Thymus (tissue), 14 donors: ENCODE measurements at places on chromosomes 3 and 15. TPM values are rescaled to one million over a fixed set of nuclear protein-coding genes. Genes with fewer than 3 reads are reported as not detected.

DNA sequence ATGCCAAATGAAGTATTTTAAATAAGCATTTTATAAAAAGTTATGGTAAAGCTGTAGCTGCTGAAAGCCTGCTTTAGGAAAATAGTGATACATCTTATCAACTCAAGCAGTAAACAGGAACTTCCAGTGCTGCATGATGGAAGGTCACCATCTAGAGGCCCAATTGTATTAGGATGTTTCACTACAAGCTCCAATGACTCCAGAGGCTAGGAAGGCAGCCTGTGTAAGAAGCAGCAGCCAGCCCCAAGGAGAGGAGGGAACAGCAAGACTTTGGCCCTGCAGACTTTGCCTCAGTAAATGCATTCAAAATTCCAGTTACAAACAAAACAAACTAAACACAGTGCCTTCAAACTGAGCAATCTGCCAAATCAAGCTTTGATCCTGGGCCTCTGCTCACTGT is 32.1 kb downstream of the ILDR1 start:
- DNase-seq = no peak

DNA sequence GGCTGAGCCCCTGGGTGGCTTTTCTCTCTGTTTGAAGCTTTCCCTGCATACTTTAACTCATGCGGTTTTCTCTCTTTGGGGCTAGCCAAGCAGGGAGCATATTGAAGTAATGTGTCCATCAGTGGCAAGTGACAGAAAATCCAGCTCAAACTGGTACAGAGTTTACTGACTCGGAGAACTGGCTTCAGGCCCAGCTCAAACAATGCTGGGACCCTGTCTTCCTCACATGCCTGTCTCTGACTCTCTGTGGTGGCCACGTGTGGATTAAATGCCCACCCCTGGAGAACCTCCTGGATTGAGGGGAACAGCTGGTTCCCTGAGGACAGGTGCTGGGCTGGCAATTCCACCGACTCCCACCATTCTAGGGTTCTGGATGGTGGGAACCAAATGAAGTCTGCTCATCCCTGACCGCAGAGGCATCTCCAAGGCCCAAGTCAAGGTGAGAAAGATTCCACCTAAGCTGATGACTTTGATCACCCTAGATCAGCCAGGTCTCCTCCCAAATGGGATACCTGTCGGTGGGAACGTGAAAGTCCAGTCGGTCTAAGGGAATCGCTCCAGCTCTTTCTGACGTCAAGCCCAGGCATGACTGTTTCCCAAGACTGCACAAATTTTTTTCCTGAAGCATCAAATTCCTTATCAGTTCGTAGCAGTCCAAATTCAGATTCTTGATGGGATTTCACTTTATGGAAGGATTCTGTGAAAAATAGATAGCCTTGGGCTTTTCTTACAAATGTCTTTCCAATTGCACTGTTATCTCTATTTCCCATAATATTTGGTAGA is 16.3 kb upstream of the HDAC11 start:
- no peak for DNase-seq

- DNase-seq = no peak
Measured at GRCh38 chr3:52518723-52519444, 14.8 kb downstream of the NT5DC2 start.

GRCh38 chr15:81188354-81188753 is 8.3 kb upstream of the IL16 start:
- no peak for DNase-seq

GRCh38 chr3:26655231-26655630 is 32.7 kb downstream of the LRRC3B start:
- DNase-seq = no peak

DNA sequence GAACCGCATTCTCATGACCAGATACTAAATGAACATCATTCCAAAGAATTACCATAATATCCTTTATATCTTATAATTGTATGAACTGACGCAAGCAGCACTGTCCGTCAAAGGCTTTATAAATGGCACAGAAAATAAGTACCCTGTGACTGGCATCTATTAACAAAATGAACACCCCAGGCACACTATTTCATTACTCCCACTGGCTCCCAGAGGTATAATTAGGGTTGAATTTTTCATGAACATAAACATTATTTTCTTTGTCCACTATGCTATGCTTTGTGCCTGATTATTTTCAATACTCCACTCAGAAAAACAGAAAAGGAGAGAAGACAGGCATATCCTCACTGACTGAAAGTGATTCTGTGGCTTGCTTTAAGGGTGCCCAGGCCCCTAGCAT is 71.1 kb downstream of the LYZL4 start:
- no peak for DNase-seq

GRCh38 chr3:23664459-23664858 is 141.3 kb upstream of the UBE2E1 start:
- DNase-seq = no peak

DNA sequence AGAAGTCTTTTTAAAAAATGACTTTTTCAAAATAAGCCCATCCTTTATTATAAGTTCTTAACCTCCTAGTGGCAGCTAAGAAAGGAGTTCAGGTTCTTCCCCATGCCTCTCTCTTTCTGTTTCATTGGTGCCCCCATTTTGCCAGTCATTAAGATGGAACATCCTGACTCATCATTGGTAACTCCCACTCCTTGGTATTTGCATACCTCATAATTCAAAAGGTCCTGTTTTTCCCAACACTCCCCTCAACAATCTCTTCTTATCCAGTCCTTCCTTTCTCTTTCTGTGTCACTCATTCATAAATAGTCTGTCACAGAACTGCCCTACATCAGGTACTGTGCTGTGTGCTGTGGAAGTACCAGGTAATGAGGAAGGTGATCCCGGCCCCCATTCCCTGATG is 394.0 kb downstream of the FOXP1 start:
- no peak for DNase-seq

GRCh38 chr3:176798680-176799079 is 398.6 kb downstream of the TBL1XR1 start:
- no peak for DNase-seq

DNA sequence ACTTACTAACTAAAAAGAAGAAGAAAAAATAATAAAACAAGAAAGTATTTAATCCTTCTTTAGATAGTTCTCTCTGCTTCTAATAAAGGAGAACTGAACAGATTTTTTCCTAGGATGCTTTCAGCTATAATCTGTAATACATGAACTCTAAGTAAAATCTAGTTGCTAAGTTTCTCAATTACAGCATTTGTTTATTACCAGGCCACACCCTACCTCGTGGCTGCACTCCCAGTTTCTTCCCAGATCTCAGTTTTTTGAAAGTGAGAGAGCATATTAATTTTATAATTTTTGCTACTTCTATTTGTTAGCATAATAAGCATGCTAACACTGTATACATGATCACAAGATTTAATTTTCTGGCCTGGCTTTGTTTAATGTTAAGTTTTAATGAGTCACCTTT is 258.3 kb downstream of the IL5RA start:
- DNase-seq = no peak

- no peak for DNase-seq
Measured at GRCh38 chr3:184687363-184688015, 24.4 kb downstream of the MAGEF1 start.

DNA sequence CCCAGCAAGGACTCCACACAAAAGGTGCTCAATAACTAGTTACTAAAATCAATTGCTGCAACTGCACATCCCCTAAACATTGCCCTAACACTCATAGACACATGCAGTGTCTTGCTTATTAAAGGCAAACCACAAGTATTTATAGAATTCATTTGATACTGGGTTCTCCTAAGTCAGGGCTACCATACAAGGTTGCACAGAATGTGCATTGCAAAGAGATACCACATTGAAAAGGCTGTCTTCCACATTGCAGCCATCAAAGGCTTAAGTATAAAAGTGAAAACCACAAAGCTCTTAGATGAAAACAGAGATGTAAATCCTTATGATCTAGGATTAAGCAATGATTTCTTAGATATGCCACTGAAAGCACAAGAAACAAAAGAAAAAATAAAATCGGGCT is 33.6 kb upstream of the TOPAZ1 start:
- no peak for DNase-seq

DNA sequence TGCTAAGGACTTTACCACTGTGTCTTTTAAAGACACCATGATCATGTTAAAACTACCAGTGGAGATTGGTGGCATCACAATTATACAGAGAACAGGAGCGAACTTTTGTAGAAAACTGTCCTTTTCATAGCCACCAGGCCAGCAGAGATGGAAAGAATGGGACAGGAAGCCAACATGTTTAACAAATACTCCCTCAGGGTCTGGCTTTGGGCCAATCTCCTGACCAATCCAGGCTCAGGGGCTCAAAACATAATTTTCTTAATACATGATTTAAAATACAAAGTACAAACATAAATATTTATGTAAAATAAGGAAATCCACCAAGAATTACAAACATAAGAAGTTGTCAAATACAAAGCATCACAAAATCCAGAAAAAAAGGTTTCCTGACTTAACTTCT is 266.0 kb downstream of the VPS13C start:
- DNase-seq = no peak

- DNase-seq = no peak
Measured at GRCh38 chr3:48215876-48216275, 7.4 kb upstream of the CAMP start.

- DNase-seq = no peak
Measured at GRCh38 chr3:69567023-69567709, 172.1 kb upstream of the MITF start.

- no peak for DNase-seq
Measured at GRCh38 chr15:20351448-20351971, 190.1 kb downstream of the GOLGA6L6 start.

GRCh38 chr15:100001405-100001804 is 268.2 kb upstream of the LYSMD4 start:
- no peak for DNase-seq

GRCh38 chr15:70633103-70633831 is 130.1 kb downstream of the UACA start:
- no peak for DNase-seq

DNA sequence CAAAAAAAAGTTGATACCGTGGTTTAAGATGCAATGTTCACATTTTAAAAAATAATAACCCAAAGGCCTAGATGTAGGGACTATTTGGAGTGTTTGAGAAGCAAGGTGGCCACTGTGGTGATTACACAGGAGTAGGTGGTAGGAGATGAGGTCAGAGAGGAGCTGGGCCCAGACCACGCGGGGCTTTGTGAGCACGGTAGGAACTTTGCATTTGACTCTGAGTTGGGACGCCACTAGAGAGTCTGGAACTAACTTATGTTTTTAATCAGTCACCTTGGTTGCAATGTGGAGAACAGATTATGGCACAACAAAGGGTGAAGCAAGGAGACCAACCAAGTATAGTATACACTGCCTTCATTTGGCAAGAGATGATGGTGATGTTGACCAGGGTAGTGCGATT is 351.7 kb downstream of the MECOM start:
- no peak for DNase-seq

DNA sequence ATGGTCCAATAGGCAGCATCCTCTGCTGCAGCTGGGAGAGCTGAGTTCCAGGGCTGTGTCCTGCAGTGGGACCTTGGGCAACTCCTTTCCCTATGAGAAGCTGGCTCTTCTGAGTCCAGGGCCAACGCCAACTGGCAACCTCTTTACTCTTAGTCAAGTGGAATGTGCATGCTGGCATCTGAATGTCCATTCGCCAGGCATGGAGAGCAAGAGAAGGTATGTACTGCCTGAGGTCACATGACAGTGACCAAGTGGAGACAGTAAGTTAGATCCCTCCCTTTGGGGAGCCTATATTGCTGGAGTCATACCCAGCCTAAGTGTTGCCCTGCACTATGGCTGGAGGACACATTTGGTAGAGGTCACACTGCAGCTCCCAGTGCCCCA is 12.1 kb downstream of the HEMK1 start:
- DNase-seq = no peak

GRCh38 chr15:99138491-99138982 is 33.7 kb downstream of the SYNM start:
- no peak for DNase-seq

GRCh38 chr3:182978387-182978786 is 2.0 kb downstream of the DCUN1D1 start:
- DNase-seq = no peak

GRCh38 chr3:20380295-20380694 is 194.3 kb upstream of the SGO1 start:
- no peak for DNase-seq

DNA sequence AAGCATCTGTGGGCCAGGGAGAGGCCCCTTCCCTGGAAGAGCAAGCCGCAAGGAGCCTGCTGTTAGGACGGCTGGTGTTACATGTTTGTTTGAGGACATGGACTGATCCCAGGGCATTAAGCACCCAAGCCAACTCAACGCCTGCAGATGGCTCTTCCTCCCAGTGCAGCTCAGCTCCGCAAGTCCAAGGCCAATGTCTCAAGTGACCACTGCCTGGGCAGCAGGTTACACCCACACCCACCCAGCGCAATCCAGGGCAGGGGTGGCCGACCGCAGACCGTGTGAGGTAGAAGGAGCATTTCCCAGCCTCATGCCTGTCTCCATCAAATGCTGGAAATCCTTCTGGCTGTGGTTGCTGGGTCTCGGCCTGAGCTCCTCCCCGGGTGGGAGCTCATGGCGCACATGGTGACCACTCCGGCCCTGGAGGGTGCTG is 14.5 kb downstream of the GP5 start:
- DNase-seq = no peak

- DNase-seq = no peak
Measured at GRCh38 chr15:49301562-49301961, 121.5 kb upstream of the FGF7 start.

DNA sequence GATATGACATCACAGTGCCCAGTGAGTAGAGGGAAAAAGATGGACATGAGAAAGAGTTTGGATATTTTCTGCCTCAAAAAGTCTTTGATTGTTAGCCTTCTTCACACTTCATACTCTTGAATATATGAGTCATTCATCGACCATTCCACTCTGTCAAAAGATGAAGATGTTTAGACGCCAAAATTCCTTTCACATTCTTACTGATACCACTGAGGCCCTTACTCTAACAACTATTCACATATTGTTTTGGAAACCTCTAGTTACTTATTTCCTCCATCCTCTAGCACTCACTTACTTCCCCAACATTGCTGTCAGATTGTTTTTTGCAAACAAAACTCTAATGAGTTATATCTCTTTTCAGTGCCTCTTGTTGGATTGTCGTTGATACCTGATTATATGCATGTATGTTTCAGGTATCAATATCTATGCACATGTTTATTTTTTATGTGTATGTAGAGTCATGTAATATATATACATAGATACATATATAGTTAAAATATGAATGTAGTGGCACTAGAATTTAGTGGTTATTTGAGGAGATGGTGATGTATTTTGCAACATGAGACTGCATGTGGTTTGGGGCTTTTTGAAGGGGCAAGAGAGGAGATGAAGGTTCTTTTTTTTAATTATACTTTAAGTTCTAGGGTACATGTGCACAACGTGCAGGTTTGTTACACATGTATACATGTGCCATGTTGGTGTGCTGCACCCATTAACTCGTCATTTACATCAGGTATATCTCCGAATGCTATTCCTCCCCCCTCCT is 40.0 kb upstream of the OR5H6 start:
- no peak for DNase-seq

Gene COX5A
- total RNA-seq = 65.5 TPM

Gene GP5
- total RNA-seq = 0.14 TPM

Gene TIGIT
- 5.8 TPM for total RNA-seq

Gene GPR15
- total RNA-seq = 0.47 TPM

Gene DNAH12
- total RNA-seq = 0.14 TPM

Gene DIS3L
- 16.5 TPM for total RNA-seq

Gene DGKG
- total RNA-seq = 1.6 TPM

Gene LIPH
- total RNA-seq = 0.09 TPM

Gene FAM81A
- 0.42 TPM for total RNA-seq

Gene ARL13B
- 8.5 TPM for total RNA-seq

Gene TNNC1
- total RNA-seq = 5.5 TPM

Gene PPP1R14D
- 0.14 TPM for total RNA-seq

Gene FBXW12
- 0.05 TPM for total RNA-seq

Gene GTF2A2
- 90.2 TPM for total RNA-seq
